ENCODE measurements at places on chromosomes 1 and 21.

- DNase-seq: no peak
These were observed 82.4 kb downstream of the PLXNA2 start for GRCh38 chr1:208161656-208162375.

DNA sequence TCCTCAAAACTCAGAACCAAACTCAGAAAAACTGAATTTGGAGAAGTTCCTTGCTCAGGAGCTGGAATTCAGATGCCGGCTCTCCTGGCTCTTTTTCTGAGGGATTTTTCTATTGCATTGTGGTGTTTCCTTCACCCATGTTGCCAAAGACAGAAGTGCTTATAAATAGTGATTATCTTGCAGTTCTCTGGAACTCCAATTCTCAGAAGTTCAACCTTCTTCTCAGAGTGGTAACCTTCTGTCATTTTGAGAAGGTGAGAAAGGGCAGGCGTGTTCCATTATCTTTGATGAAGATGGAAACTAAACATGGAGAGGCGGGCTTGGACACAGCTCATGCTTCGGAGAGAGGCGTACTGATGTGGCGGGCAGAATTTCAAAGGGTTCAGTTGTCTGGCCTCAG is 12.4 kb upstream of the ETV3 start:
- no peak for DNase-seq

GRCh38 chr1:14017531-14017961 is 317.6 kb downstream of the PRDM2 start:
- no peak for DNase-seq

- DNase-seq: no peak
These were observed 126.9 kb upstream of the SLC35F3 start for GRCh38 chr1:233777566-233777965.

DNA sequence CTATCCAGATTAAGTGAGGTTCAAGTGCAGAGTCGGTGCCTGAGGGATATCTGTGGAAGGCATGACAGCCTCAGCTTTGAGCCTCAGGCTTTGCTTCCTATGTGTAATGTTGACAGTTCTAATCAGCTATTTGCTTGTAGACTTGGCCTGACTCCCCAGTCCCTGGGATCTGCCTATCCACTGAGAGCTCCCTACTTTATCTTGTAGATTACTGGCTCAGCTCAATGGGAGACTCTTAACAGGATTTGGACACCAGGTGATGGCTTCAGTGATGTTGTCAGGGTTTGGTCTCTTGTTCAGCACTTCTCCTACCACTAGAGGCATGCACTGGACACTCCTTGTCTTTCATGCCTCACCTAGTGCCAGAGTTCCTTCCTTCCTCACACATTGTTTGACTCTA is 126.6 kb upstream of the BEND5 start:
- DNase-seq: no peak

GRCh38 chr1:34060901-34061415 is 104.1 kb downstream of the CSMD2 start:
- DNase-seq: no peak

GRCh38 chr1:25245809-25246599 is 1.2 kb downstream of the RSRP1 start:
- DNase-seq: no peak

DNA sequence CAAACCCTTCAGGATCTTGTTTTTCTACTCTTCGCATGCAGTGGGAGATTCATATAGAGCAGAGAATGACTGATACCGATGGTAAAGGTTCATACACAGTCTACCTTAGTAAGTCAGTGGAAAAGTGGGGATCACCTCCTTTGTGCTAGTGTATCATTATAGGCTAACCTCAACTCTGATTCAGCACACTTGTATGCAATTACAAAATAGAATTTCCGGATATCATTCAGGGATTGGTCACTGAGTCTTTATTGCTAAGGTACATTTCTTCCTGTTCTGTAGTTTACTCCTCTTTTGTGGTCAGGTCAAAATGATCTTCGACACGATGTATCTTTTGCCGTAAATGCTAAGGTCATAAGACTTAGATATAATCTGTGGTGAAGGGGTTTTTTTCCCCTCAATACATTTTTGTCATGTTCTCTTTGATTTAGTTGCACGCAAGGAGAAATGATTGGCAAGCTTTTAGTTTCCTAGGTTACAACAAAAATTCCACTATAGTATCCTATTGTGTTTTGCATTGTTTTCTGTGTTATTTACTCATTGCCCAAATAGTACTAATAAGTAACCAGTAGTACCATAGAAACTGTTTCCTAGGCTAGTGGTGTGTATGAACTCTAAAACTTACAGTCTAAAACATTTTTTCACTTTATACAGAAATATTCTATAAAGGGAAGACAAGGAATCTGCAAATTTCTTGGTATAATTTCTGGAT is 35.7 kb upstream of the PLA2G4A start:
- DNase-seq: no peak

GRCh38 chr21:34771512-34772028 is 102.8 kb downstream of the CLIC6 start:
- DNase-seq: no peak

DNA sequence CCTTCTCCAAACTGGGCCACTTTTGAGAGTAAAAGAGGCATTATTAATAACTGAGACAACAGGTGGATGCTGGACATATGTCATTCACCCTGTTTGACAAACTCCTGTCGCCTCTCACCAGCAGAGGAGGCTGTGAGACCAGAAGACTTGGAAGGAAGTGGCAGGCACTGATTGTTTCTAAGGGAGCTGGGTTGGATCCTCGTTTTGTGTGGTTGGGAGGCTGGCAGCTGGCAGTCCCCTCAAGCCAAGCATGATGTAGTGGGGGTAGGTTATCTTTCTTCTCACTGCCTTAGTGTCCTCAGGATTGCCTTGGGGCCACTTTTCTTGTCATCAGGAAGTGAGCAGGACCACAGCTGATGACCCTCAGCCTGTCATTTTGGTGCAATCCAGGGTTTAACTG is 86.5 kb upstream of the KCNJ15 start:
- DNase-seq: no peak

DNA sequence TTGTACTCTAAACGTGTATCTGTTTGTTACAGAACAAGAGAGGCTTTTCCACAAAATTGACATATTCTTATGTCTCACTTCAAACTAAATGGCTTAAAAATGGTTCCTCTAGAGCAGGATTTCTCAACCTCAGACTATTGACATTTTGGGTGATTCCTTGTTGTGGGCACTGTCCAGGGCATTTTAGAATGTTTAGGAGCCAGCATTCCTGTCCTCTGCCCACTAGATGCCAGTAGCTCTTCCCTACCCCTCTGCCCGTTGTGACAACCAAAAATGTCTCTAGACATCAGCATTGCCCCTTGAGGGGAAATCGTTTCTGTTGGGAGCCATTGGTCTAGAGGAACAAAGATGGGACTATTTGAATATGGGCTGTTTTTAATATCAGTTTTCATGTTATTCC is 17.3 kb downstream of the SMAP2 start:
- DNase-seq: no peak

DNA sequence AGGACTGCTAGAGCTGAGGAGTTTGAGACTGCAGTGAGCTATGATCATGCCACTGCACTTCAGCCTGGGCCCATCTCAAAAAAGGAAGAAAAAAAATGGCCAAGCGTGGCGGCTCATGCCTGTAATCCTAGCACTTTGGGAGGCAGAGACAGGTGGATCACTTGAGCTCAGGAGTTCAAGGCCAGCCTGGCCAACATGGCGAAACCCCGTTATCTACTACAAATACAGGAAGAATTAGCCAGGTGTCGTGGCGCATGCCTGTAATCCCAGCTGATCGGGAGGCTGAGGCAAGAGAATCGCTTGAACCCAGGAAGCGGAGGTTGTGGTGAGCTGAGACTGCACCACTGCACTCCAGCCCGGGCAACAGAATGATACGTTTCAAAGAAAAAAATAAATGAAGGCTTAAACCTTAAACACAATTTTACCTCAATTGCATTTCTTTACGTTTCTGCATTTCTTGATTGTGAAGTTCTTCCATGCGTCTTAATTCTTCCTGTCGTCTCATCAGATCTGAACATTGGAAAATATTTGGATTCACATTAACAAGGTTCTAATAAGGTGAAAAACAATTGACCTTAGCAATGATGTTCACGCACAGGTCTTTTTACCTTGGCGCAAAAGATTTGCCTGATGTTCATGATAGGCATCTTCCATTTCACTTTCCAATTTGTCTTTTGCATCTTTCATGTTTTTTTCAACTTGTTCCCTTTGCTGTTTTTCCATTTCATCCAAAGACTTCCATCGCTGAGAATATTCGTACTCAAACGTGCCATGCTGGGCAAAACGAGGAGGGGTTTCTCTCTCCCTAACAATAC is 4.2 kb downstream of the SFPQ start:
- DNase-seq: no peak

DNA sequence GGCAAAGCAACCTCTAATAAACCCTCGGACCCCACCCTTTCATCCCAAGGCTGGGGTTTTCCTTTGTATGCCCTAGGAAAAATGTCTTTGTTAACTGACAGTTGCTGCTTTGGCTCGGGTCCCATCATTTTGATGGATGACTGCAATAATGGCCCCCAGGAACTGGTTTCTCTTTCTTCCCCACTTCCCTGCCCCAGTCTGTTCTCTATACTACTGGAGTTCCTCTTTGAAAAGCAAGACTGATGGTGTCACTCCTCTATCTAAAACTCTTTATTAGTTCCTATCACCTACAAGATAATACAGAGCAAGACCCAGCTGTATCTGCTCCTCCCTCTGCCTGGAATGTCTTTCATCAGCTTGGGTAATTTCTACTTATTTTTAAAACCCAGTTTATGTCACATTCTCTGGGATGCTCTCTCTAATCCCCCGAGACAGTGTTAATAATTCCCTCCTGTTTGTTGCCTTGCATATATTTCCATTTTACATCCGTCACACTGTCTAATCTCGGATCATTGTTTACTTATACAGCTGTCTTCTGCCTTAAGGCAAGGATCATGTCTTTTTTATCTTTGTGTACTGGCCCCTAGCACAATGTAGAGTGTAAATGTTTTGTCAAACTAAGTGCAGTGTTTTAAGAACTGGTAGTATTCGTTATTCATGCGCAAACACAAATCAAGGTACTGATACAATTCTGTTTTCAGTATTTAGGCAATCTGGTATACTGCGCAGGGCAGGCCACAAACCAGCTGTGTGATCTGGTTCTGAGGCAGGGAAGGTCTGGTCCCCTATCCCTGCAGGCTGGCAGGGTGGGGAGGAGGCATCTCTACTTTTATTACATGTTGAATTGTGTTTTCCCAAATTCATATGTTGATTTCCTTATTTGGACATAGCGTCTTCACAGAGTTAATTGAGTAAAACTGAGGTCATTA is 16.1 kb downstream of the SLAMF1 start:
- no peak for DNase-seq

DNA sequence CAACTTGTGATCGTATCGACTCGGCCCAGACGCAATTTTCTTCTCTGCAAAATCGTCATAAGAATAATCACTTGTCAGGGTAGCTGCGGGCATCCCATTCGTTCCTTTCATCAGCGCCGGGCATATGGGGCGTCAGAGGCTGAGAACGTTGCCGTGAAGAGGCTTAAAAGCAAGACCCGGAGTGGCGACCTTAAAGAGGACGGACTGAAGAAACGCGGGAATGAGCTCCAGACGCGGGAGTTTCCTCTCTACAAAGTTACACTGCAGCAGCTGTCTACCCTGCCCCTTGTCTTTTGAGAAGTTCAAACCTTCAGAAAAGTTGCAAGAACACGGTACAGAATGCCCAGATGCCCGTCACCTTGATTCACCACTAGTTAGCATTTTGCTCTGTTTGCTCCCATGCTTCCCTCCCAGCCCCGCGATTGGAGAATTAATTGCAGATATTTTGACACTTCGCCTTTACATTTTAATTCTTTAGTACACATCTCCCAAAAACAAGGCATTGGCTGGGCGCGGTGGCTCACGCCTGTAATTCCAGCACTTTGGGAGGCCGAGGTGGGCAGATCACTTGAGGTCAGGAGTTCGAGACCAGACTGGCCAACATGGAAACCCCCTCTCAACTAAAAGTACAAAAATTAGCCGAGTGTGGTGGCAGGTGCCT is 967 bp downstream of the CENPS start:
- no peak for DNase-seq

DNA sequence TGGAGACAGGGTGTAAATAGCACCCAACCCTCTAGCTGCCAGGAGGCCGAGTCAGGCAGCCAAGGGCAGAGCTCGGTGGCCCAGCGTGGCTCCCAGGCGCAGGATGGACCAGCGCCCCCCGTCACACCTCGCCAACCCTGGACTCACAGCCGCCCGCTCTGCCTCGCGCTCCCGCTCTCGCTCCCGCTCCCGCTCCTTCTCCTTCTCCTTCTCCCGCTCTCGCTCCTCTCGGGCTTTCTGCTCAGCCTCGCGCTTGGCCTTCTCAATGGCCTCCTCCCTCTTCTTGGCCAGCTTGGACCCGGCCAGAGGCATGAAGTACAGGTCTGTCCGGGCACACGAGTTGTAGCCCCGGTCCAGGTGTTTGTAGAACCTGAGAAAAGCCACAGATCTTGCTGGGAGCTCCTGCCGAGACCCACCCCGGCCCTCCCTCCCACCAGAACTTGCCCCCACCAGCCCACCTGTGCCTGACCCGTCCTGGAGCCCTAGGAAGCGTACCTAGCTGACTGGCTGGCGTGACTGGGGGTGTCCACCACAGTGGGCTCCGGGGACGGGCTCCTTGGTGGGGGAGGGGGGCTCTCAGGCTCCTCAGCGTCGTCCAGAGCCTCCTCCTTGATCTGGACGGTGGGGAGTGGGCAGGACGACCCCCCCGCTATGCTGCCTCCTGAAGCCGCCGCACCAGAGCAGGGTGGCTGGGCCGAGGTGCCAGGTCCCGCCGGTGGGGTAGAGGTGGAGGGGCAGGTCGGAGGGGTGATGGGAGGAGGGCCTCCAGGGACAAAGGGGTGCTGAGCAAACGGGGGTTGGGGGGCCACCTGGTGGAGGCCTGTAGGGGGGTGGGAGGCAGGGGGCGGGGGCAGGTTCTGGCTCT is 41.9 kb downstream of the SLC45A1 start:
- no peak for DNase-seq

- no peak for DNase-seq
These were observed 14.9 kb downstream of the TCP10L start for GRCh38 chr21:32570456-32570855.

DNA sequence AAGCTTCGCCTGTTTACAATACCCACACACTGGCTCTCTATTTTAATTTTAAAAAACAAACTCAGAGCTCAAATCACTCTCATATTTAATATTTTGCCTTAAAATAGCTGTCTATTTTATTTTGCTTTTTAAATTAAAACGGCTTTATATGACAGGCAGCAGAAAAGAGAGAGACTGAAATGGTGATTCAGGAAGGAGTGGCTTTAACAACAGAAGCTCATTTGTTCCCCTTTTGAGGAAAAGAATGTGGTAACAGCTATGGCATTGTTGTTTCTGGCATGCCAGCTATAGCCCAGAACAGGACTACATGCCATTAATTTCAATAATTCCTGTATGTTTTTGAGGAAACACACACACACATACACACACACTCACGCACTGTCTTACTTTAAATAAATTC is 234.2 kb upstream of the PTBP2 start:
- no peak for DNase-seq

DNA sequence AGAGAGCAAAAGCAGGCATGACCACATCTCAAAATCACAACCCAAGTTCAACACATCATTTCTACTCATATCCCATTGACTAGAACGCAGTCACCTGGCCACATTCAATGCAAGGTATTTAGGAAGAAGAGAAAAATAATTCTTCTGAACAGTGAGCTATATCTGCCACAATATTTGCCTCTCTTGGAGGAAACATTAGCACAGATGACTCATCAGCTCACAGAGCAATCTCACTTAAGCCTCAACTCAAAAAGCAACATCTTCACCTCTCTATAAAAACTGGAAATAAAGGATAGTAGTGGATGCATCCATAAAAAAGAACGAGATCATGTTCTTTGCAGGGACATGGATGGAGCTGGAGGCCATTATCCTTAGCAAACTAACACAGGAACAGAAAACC is 143.9 kb upstream of the FMN2 start:
- no peak for DNase-seq

Measured in DMS79 (cell line).